ENCODE measurements at places on chromosomes 4 and X. TPM values are rescaled to one million over a fixed set of nuclear protein-coding genes. Genes with fewer than 3 reads are reported as not detected.

DNA sequence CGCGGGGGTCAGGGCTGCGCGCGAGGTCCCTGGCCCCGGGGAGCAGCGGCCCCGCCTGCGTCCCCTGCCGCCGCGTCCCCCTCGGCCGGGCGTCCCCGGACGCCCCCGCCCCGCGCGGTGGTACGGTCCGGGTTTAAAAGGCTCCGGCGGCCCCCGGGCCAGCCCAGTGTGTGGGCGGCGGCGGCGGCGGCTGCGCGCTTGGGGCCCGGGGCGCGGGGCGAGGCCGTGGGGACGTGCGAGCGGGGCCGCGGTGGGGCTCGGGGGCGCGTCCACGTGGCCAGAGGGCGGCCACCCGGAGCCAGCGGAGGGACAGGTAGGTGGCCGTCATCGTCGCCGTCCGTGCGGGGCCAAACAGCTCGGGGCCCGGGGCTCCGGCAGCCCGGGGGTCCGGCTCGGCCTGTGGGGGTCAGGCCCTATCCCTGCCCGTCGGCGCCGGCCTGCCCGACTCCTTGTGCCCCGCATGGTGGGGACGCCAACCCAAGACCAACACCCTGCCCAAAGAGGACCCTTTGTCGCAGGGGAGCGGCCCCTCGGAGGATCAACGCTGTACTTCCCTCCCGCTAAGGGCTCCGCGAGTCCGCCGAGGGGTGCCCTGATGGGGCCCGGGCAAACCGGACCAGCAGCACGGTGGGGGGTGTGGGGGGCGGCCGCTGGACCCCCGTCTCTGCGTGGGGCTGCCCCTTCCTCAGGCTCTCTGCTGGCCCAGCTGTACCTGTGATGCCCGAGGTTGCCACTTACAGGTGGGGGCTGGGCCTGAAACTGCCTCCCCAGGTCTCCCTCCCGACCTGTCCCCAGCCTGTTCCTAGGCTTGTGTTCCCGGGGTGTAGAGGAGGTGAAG is at the start of gene PLXNA3:
TSS of gene PLXNA3 (plus strand) at position 166 of the 838 bp plus-strand sequence. CDS start 1,903 bp downstream, outside the sequence.
- H3K27ac ChIP-seq: peak within 1 kb of the TSS; percentile 74
- no peaks in the 10 kb centered on the region for H3K27me3 ChIP-seq
- H3K36me3 ChIP-seq: no peaks in the 10 kb centered on the region
- peaks cover 13% of the 10 kb centered on the region for H3K4me1 ChIP-seq

DNA sequence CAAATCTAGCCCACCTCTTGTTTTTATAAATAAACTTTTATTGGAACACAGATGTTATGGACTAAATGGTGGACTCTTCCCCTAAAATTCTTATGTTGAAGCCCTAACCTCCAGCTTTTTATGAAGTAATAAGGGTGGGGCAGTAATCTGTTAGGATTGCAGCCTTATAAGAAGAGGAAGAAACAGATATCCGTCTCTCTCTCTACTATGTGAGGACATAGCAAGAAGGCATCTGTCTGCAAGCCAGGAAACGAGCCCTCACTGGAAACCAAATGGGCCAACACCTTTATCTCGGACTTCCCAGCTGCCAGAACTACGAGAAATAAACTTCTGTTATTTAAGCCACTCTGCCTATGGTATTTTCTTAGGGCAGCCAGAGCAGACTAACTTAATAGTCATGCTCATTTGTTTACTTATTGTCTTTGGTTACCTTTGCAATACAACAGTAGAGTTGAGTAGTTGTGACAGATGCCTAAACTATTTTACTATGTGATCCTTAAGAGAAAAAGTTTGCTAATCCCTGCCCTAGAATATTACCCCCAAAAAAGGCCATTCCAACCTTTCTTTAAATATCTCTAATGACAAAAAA is 67.4 kb downstream of the MANBA start:
- H3K4me3 ChIP-seq: no peak overlapping the region
- H3K4me1 ChIP-seq: no peaks in the 10 kb centered on the region
- no peaks in the 10 kb centered on the region for H3K36me3 ChIP-seq
- no peaks in the 10 kb centered on the region for H3K27me3 ChIP-seq

- H3K27ac ChIP-seq: no peak overlapping the region
These were observed 25.0 kb upstream of the TMLHE start for GRCh38 chrX:155637714-155638113.

GRCh38 chrX:23008431-23009099 is 8.8 kb downstream of the DDX53 start:
- DNase-seq: no peak
- H3K27me3 ChIP-seq: no peaks in the 10 kb centered on the region
- H3K36me3 ChIP-seq: no peaks in the 10 kb centered on the region

DNA sequence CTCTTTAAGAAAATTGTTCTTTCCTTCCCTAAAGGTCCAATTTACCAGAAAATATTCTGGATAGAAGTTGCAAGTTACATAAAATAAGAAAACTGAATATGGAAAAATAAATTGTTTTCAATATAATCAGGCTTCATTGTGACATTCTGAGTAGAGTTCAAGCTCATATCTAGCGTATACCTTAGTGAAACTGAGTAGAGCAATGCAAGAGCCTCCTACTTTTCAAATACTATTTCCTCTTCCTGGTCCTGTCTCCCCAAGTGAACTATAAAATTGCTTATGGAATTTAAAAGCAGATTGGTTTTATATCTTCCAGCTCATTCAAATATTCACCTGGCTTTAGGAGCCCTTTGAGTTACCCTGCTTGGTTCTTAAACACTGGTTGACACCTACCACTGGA is 189.3 kb upstream of the GALNT7 start:
- no peak overlapping the region for H3K27ac ChIP-seq
- no peaks in the 10 kb centered on the region for H3K36me3 ChIP-seq
- DNase-seq: no peak

- H3K27me3 ChIP-seq: no peaks in the 10 kb centered on the region
- no peak overlapping the region for H3K4me3 ChIP-seq
- no peak for DNase-seq
- no peaks in the 10 kb centered on the region for H3K4me1 ChIP-seq
These were observed 722.5 kb upstream of the PRKX start for GRCh38 chrX:4435905-4436304.

DNA sequence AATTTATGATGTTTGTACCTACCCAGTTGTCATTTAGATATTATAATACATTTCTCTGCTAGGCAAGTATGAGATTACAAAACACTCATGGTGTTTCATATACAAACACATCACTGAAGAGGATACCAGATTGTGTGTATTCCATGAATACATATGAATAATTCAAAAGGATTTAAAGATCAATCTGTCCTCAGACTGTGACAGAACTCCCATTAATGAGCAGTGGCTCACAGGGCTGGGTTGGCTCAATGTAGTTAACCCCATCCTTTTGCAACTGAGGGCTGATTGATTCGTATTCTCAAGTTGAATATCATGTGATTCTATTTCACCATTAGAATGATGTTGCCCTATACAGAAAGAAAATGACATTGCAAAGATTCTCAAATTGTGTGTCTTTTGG is 79.6 kb upstream of the SPANXN2 start:
- no peaks in the 10 kb centered on the region for H3K36me3 ChIP-seq
- no peaks in the 10 kb centered on the region for H3K27me3 ChIP-seq
- no peak overlapping the region for H3K27ac ChIP-seq
- no peaks in the 10 kb centered on the region for H3K4me1 ChIP-seq
- no peak for DNase-seq
- H3K4me3 ChIP-seq: no peak overlapping the region

GRCh38 chr4:185399466-185399865 is 2.8 kb downstream of the ANKRD37 start:
- no peaks in the 10 kb centered on the region for H3K27me3 ChIP-seq
- no peak for DNase-seq
- H3K36me3 ChIP-seq: peaks cover 13% of the 10 kb centered on the region
- peak overlapping the region; percentile 21 for H3K27ac ChIP-seq
- H3K4me3 ChIP-seq: no peak overlapping the region
- H3K4me1 ChIP-seq: peaks cover 35% of the 10 kb centered on the region

GRCh38 chr4:42412251-42412650 is 15.0 kb downstream of the SHISA3 start:
- DNase-seq: no peak
- H3K27ac ChIP-seq: peak overlapping the region; percentile 23
- no peaks in the 10 kb centered on the region for H3K27me3 ChIP-seq

- DNase-seq: no peak
- no peaks in the 10 kb centered on the region for H3K4me1 ChIP-seq
- no peaks in the 10 kb centered on the region for H3K27me3 ChIP-seq
These were observed 321.0 kb upstream of the CXXC4 start for GRCh38 chr4:104815665-104816064.

The GYPE gene
- 1.0 TPM for polyA plus RNA-seq

The TIMM8A gene
- polyA plus RNA-seq: 7.2 TPM

The SNCA gene
- polyA plus RNA-seq: 20.4 TPM

The TCEAL7 gene
- polyA plus RNA-seq: 1.8 TPM

The SH3BGRL gene
- polyA plus RNA-seq: 66.0 TPM

The SLC7A11 gene
- polyA plus RNA-seq: 2.8 TPM

The SYAP1 gene
- polyA plus RNA-seq: 31.4 TPM

Measured in sigmoid colon (tissue), 7 donors.